ENCODE measurements at places on chromosomes 3 and 15. TPM values are rescaled to one million over a fixed set of nuclear protein-coding genes. Genes with fewer than 3 reads are reported as not detected.

The PRSS50 gene
- 3.5 TPM for polyA plus RNA-seq

The ILDR1 gene
- 8.0 TPM for polyA plus RNA-seq

The GOLGA6D gene
- 0.14 TPM for polyA plus RNA-seq

The PRRT3 gene
- 4.5 TPM for polyA plus RNA-seq

The LSMEM2 gene
- polyA plus RNA-seq, result 0.63 TPM

The IGSF11 gene
- polyA plus RNA-seq, result 6.0 TPM

The TRPC1 gene
- 10.9 TPM for polyA plus RNA-seq

The IDH3A gene
- polyA plus RNA-seq, result 51.4 TPM

The TMEM266 gene
- 12.0 TPM for polyA plus RNA-seq

The GALNT15 gene
- 2.1 TPM for polyA plus RNA-seq

The COLQ gene
- 3.0 TPM for polyA plus RNA-seq

The ECE2 gene
- polyA plus RNA-seq, result 0.08 TPM

The PLS1 gene
- polyA plus RNA-seq, result 29.3 TPM

The GPR15 gene
- not detected for polyA plus RNA-seq

The ZPLD1 gene
- polyA plus RNA-seq, result 0.49 TPM

The HTD2 gene
- 10.5 TPM for polyA plus RNA-seq

The ROBO1 gene
- polyA plus RNA-seq, result 114 TPM

The GDPGP1 gene
- polyA plus RNA-seq, result 3.9 TPM

The OIP5 gene
- 9.0 TPM for polyA plus RNA-seq

The UROC1 gene
- polyA plus RNA-seq, result 0.13 TPM

The NPAP1 gene
- 1.8 TPM for polyA plus RNA-seq

The DHX36 gene
- 79.1 TPM for polyA plus RNA-seq

The CEMIP gene
- 5.2 TPM for polyA plus RNA-seq

The TRMT10C gene
- 27.3 TPM for polyA plus RNA-seq

The MTFMT gene
- 13.4 TPM for polyA plus RNA-seq

The CPNE9 gene
- polyA plus RNA-seq, result not detected

The CASR gene
- 26.9 TPM for polyA plus RNA-seq

The PTH1R gene
- polyA plus RNA-seq, result 236 TPM

The SLC22A13 gene
- polyA plus RNA-seq, result 1.5 TPM

The APOD gene
- 5.2 TPM for polyA plus RNA-seq

The HEG1 gene
- 24.5 TPM for polyA plus RNA-seq

The ZNF80 gene
- polyA plus RNA-seq, result 0.06 TPM

The NRG4 gene
- polyA plus RNA-seq, result 4.1 TPM

The CFAP100 gene
- polyA plus RNA-seq, result 2.9 TPM

The SLC12A8 gene
- polyA plus RNA-seq, result 5.5 TPM

The SERINC4 gene
- not detected for polyA plus RNA-seq

The CLCN2 gene
- 16.3 TPM for polyA plus RNA-seq

The MUC4 gene
- 2.4 TPM for polyA plus RNA-seq

The HCN4 gene
- 0.78 TPM for polyA plus RNA-seq
